ENCODE measurements at places on chromosomes 1 and 21. TPM values are rescaled to one million over a fixed set of nuclear protein-coding genes. Genes with fewer than 3 reads are reported as not detected.

The IGFN1 gene
- polyA plus RNA-seq: 4.7 TPM

The PPM1J gene
- 0.51 TPM for polyA plus RNA-seq

The SDC3 gene
- polyA plus RNA-seq: 8.4 TPM

DNA sequence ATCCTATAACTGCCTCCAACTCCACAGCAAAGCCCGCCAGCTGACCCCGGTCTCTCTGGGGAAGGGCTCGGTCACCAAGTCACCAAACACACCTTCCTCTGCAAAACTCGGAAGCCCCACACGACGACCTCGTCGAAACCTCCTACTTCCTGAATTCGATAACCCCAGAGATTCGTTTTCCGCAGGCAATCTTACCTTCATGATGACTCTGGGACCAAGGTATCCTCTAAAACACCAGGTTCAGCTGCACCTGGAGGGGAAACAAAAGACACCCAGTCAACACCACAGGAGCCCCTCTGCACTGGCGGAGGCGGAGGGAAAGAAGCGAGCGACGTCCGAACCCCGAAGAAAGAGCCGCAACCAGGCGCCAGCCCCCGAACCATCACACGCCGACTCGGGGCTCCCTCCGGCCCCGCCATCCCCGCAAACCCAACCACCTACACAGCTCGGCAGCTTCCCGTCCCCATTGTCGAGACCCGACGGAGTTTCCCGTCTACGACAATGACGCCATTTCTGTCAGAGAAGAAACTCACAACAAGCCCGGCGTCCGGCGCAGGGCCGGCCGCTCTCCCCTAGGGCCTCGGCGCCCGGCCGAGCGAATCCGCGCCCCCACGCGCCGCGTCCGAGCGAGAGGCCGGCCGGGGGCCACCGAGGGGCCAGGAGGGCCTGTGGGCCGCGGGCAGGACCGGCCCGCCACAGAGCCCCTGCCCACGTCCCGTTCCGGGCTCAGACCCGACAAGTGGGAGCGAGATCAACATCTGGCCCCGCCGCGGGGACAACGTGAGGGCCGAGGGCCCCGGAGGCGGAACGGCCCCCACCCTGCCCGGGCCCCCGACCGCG lies 1.0 kb downstream of the ARID4B start:
- peak; percentile 28 for DNase-seq

GRCh38 chr1:65554829-65555228 lies 134.4 kb downstream of the LEPR start:
- DNase-seq: no peak

DNA sequence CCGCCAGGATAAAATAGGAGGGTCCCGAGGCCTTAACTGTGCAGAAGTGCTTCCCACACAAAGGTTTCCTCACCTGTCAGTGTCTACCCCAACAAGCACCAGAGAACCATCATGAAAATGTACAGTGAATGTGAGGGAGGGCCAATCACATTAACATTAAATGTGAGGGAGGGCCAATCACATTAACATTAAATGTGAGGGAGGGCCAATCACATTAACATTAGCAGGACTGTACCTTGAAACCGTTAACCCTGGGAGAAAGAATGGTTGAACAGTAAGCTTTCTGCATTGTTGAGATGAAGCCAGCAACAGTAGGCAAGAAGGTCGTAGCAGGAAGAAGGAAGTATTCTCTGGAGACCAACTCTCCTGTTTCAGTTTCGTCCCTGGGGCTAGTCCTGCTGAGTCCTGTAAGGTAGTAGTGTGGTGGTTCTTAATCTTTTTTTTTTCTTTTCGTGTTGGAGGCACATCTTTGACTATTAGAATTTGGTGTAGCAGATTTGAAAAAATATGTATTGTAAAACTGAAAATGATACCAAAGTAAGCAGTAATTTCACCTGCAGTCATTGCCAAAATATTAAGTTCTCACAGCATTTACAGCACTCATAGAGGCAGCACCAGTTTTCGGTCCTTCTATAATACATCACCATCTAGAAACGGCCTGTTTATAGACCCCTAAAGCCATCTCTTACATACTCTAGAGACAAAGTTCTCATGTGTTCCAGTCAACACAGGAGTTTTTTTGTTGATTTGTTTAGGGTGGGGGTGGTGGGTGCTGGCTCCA lies 98.6 kb upstream of the PPP2R5A start:
- DNase-seq: no peak

DNA sequence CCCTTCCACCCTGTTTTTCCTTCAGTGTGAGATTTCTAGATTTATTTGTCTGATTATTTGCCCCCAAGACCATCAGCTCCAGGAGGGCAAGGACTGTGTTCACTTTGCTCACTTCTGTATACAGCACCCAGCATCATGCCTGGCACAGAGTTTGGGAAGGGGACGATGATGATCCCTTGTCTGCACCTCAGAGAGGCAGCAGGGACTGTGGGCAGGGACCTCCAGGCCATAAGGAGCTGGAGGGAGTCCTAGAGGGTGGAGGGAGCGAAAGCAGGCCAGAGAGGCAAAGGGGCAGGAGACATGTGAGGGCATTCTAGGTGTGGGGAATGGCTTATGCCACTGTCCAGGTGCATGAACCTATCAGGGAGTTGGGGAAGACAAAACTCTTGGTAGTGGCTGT lies 32.8 kb downstream of the H3-3A start:
- no peak for DNase-seq

- DNase-seq: no peak
Observed at GRCh38 chr1:5271264-5271663, 616.9 kb downstream of the AJAP1 start.
